ENCODE measurements at places on chromosomes 7 and 10.

DNA sequence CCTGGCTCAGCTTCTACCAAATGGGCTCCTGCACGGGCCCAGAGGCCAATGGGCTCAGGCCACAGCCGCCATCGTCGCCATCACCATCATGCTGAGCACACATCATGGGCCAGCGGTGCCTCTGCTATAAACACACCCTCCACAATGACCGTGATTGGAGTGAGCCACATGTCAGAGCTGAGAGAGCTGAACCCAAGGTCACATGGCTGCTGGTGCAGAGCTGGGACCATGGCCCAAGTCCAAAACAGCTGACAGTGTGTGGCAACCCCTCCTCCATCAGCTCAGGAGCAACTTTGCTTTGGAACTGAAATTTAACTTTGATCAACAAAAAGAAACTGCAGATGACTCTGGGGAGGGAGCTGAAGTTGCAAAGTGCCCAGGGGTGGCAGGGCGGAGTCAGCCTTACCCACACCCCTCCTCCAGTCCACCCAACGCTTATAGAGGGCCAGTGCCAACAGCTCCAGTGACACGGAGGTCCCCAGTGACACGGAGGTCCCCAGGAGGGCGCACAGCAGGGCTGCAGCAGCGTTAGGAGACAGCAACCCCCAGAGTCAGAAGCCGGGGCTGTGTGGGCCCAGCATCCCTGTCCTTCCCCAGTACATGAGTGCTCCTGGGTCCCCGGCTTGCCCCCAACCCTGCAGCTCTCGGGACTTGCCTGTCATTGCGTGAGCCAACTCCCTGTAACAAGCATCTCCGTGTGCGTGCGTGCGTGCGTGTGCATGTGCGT lies 249.6 kb downstream of the ELFN1 start:
- no peak for DNase-seq

DNA sequence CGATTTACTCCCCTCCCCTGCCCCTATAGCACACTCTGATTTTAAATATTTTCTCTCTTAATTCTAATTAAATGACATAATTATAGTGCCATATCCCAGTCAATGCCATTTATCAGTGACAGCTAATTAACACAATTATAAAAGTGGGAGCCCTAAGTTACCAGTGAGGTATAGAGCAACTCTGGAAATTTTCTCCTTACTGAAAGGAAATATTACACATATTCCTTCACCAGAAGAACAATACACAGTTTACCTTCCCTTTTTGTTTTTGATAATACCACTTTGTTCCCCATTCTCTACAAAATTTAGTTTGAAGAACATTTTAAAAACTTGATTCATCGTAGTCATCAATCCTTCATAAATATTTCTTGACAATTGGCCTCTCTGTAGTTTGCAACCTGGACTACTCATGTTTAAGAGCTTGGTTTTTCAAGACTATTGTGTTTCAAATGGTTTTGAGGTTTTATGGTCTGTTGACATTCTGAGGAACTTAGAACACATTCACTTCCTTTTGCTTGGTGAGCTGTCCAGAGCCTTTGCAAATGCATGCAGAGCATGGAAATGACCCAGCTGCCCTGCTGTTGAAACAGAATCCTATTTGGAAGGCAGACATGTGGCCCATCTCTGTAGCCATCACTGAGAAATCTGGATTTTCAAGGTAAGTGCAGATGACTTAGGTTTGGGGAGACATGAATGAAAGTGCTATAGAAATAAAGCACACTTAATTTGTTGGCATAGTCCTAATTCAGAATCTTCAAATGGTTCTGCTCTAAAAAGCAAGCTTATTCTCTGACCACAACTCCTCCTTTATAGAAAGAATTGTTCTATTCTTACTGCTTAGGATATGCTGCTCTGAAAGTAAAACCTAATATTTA lies at the start of gene GPR141:
TSS of gene GPR141 (plus strand) at position 521 of the 875 bp plus-strand sequence. CDS start 56,628 bp downstream, outside the sequence.
- DNase-seq, result no peak

GRCh38 chr7:127758105-127758504 lies 106.1 kb downstream of the SND1 start:
- no peak for DNase-seq

GRCh38 chr10:104680467-104681401 lies 39.6 kb downstream of the SORCS3 start:
- DNase-seq, result no peak

DNA sequence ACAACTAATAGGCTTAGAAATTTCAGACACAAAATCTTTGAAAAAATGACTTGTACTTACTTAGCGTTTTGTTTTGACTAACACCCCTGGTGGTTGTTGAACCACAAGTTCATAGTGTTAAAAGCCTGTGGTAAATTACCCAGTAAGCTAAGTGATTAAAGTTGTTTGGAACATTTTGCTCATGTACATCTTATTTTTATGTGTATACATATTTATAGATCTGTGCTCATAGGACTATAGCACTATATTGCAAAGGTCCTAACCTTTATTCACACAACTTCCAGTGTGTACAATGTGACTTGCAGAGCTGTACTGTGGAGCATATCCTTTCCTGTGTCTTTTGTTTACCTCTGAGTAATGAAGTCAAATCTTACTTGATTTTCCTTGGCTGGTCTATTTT lies 79.6 kb downstream of the BMPR1A start:
- no peak for DNase-seq

DNA sequence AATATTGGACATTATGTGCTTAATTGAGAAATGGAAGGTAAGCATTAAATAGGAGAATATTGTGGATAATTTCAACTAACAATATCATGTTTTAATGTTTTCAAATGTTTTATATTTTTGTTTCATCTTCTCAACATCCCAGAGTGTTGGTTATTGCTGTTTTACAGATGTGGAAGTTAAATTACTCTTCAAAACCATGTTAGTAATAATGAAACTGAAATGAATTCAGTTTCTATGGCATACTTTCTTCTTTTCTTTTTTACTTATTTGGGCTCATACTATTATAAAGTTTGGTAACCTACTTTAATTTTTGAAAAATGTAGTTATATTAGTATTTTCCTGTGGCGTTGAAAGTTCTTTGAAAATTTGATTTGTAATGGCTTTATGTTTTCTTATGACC lies 4.2 kb downstream of the GLRX3 start:
- no peak for DNase-seq

- DNase-seq, result no peak
Measured at GRCh38 chr7:142802301-142802700, 31.5 kb downstream of the PRSS2 start.

DNA sequence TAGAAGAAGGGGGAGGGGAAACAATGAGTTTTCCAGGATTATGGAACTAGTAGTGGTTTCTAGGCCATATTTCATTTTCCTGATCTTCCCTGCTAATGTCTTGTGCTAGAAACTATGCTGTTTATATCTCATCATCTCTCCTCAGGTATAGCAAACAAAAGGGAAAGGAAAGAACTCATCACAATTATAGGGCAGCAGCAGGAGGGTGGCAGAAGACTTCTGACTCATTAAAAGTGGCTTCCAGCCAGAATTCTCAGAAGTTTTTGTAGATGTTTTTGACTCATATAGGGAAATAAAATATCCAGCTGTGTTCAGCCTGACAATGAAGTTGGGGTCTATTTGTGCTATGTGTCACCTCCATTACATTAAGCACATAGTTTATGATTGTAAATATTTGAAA lies 6.5 kb downstream of the AHR start:
- no peak for DNase-seq

- DNase-seq, result no peak
Measured at GRCh38 chr7:24975644-24976260, 4.2 kb downstream of the OSBPL3 start.

- no peak for DNase-seq
Measured at GRCh38 chr7:10646194-10646593, 327.5 kb upstream of the PHF14 start.

- DNase-seq, result no peak
Measured at GRCh38 chr7:79414910-79415309, 38.6 kb downstream of the MAGI2 start.

- no peak for DNase-seq
Measured at GRCh38 chr7:151057506-151057988, at the start of gene CDK5. CDK5 (minus strand) TSS chr7:151057897; CDS start chr7:151057848, 49 bp downstream.

- no peak for DNase-seq
Measured at GRCh38 chr7:102270178-102270887, 16.3 kb upstream of the SH2B2 start.

- DNase-seq, result no peak
Measured at GRCh38 chr10:98667081-98667480, 220.3 kb upstream of the HPS1 start.

DNA sequence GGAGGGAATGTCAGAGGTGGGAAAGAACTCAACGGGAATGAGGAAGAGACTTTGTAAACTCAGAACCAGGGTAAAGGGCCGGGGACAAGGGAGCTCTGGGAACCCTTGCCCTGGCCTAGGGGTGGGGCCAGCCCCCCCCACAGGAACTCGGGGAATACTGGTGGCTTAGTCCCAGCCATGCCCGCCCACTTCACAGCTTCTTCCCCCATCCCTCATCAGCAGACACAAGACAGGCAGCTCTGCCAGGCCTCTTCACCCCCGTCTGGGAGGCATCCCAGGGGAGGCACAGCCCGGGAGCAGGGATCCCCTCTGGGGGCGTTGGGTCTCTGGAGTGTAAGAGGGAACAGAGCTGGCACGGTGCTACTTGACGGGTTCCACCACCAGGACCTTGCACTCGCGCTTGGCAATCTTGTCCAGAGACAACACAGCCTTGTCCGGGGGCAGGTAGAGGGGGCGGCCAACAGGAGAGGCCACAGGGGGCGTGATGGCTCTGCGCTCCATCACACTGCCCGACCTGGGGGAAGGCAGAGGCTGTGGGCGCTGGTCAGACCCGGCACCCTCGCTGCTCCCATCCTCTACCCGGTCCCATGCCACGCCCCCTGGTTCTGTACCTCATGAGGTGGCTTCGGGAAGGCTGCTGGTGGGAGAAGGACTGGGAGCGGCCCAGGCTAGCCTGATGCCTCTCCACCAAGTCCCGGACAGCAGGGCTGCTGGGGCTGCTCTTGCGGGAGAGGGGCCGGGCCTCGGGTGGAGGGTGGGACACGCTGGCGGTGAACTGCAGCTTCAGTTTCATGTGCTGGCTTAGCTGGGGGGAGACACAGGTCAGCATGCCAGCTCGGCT lies 3.7 kb downstream of the TRAPPC14 start:
- no peak for DNase-seq

GRCh38 chr7:162632-163297 lies 29.6 kb upstream of the FAM20C start:
- no peak for DNase-seq
